CD8-positive, alpha-beta T cell (primary cell): ENCODE measurements at places on chromosomes 1 and 21.
A peak's percentile ranks its signal among the peaks of the same experiment; 100 is the strongest.

- no peak for DNase-seq
Observed at GRCh38 chr1:39592069-39592468, 15.5 kb upstream of the PABPC4 start.

DNA sequence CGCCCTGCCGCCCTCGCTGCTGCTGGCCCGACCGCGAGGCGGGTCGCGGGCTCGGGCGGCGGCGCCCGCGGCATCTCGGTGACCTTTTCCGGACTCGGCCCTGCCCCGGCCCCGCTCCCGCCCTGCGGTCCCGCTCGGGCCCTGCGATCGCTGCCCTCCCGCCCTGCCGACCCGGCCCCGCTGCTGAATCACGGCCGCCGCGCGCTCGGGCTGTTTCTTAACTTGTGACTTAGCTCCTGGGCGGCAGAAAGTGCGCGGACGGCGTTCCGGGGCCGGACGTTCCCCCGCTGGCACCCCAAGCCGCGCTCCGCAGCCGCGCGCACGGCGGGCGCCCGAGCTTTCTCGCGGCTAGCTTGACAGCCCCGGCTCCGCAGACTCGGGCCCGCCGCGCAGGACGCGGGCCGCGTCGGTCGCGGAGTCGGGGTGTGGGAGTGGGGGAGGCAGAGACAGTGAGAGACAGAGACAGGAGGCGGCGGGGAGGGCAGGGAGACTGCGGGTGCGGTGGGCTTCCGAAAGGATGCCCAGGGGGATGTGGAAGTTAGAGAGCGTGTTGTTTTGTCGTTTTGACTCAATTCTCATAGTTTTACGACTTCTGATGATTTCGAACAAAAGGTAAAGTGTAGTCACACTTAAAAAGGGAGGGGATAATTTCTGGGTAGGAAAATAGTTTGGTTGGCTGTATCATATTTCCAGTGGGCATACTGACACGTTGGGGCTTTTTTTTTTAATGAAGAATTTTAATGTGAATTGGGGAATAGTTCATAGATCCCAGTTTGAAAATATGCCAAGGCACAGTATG lies 49.8 kb downstream of the PRDM2 start:
- DNase-seq = peak; percentile 49

GRCh38 chr1:31815752-31816500 lies at the start of gene SPOCD1:
SPOCD1 (minus strand) TSS chr1:31816022; CDS start chr1:31815333, 689 bp downstream.
- DNase-seq = peak; percentile 68

GRCh38 chr1:22836850-22837249 lies 126.2 kb downstream of the EPHB2 start:
- no peak for DNase-seq

DNA sequence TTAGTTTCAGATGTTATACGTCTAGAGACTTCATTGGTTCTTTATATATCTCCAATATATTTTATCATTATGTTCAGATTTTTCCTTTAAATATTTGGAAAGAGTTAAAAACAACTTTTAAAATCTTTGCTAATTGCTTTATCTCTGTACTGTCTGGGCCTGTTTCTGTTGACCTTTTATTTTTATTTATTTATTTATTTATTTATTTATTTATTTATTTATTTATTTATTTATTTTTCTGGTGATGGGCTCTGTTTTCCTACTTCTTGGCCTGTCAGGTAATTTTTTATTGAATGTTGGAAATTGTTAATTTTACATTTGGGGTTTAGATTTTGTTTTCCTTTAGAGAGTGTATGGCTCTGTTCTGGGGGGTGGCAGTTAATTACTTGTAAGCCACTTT lies 279.7 kb upstream of the KAZN start:
- no peak for DNase-seq

DNA sequence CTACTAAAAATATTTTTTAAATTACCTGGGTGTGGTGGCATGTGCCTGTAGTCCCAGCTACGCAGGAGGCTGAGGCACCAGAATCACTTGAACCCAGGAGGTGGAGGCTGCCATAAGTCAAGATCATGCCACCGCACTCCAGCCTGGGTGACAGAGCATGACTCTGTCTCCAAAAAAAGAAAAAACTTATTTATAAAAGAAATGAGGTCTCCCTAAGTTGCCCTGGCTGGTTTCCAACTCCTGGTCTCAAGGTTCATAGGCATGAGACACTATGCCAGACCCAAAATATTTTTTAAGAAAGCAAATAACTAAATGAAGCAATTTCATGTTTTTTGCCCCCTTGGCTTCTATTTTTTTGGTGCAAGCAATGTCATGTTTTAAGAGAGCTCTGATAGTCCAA lies 32.9 kb downstream of the EIF4G3 start:
- DNase-seq = no peak

GRCh38 chr21:45465105-45465504 lies 60.1 kb downstream of the COL18A1 start:
- DNase-seq = no peak

DNA sequence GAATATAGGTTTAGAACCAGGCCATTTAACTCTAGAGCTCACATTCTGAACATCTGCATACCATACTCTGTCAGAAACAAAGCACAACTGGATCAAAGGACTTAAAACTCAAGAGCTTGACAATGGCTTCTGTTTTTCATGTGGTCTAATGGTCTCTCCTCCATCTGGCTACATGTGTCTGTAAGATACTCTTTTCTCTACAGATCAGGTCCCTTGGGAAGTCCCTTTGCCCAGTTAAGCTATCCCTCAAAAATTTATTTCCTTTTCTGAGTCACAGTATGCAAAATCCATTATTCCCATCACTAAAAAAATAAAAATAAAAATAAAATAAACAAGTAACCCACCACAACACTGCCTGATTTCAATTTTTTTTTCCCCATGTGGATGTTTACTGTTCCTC lies 357.0 kb upstream of the PRMT6 start:
- no peak for DNase-seq

GRCh38 chr1:231828182-231828920 lies 201.8 kb downstream of the DISC1 start:
- no peak for DNase-seq

GRCh38 chr1:180911640-180912191 lies 981 bp upstream of the KIAA1614 start:
- no peak for DNase-seq

DNA sequence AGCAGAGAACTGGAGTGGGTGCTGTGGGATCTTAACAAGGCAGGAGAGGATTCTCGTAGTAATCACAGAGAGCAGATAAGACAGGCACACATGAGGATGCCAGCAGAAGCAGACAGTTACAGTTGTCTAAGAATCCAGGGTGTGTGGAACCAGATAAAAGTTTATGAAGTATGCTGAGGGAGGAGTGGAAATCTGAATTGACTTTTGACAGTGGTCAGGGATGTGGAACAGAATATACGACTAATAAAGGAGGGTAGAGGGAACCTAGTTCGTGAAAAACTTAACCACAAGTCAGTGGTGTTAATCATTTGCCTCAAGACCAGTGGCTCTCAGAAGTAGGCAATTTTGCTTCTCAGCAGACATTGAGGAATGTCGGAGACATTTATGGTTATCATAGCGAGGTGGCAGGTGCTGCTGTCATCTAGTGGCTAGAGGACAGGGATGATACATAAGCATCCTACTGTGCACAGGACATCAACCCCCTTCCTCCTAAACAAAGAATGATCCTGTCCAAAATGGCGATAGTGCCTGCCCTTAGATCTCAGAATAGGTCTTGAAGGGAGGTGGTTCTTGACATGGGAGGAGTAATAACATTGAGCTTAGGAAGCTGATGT lies 3.0 kb downstream of the LRRC8D start:
- no peak for DNase-seq

DNA sequence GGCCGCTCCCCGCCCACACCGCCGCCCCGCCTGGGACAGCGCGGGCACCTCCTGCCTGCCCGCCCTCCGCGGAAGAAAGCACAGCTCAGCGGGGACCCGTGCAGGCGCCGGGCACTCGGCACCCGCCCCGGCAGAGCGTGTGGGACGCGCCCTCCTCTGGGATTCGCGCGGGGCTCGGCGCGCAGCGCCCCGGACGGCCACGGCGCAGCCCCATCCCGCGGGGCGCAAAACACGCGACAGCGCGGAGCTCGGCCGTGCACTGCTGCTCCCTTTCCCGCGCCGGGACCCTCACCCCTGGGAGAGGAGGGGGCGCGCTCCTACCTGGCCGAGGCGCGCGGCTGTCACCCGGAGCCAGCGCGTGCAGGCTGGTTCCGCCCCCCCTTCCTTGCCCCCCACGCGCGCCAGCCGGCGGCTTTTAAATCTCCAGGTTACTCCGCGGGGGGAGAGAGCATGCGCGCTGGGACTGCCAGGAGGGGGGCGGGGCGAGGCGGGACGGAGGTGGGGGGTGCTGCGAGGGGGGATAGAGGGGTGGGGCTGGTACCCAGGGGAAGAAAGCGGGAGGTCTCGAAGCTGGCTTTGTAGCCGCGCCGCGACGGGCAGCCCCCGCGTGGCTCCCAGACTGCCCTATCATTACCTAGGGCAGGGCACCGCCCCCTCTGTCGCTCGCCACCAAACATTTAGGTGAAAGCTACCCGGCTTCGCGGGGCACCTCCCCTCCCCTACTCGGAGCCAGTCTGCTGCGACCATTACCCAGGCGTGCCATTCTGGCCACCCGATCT lies at the start of gene SLC45A3:
Gene SLC45A3, minus strand, starts transcription at position 437 of the 779 bp plus-strand sequence. CDS start 15,853 bp downstream, outside the sequence.
- peak; percentile 56 for DNase-seq

DNA sequence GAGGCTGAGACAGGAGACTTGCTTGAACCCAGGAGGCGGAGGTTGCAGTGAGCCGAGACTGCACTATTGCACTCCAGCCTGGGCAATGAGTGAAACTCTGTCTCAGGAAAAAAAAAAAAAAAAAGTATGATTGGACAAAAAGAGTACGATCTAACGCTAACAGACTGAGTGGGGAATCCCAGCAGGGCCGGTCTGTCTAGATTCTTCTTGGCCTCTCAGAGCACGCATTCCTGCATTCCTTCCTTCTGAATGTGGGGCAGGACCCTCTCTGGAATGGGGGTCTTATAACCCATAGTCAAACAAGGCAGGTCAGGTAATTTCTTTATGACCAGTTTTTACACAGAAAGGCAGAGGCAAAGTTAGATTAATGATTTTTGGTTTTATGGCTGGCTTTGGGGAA lies 92.0 kb upstream of the PPM1J start:
- DNase-seq = no peak

DNA sequence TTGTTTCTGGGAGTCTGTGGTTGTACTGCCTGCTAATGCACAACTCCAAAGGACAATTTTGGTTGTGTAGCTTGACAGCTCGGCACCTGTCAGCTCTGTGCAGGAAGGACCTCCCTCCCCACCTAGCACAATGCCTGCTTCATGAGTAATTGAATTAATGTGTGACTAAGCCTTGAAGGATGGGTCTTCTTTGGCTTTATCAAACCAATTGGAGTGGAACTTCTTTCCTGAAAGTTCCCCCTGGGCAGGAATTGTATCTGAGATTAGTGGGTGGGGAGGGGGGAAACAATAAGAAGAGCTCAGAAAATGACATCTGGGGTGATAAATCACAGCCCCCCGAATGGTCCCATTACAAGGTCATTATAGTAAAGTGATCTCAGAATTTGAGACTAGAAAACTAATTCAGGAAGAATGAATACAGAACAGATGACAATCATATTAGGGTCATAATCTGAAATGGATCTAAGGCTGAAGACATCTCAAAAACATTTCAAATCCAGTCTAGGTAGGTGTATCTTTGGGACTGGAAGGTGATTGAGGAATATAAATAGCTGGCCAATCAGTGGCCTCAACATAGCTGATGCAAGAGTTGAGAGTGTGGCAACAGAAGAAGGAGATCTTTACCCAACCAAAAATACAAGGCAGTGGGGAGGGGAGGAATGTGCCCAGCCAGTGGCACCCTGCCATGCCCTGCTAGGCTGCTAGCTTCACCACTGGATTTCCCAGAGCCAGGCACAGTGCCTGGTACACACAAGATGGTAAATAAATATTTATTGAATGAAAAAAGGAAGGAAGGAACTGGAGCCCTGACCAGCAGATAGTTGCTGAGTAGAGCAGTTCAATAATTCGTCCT lies 10.1 kb upstream of the SESN2 start:
- DNase-seq = no peak

DNA sequence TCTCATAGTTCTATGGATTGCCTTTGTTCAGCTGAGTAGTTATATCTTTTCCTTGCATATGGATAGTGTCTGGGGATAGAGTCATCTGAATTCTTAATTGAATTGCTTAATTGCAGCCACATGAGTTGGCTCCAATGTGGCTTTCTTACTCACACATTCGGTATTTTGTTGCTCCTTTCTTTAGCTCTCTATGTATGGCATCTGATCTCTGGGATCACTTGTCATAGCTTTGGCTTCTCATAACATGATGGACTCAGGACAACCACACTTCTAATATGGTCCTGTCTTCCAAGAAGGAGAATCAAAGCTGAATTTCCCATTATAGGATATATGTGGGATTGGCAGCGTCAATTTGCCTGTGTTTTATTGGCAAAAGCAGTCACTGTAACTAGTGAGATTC lies 716.2 kb downstream of the NCAM2 start:
- DNase-seq = no peak

DNA sequence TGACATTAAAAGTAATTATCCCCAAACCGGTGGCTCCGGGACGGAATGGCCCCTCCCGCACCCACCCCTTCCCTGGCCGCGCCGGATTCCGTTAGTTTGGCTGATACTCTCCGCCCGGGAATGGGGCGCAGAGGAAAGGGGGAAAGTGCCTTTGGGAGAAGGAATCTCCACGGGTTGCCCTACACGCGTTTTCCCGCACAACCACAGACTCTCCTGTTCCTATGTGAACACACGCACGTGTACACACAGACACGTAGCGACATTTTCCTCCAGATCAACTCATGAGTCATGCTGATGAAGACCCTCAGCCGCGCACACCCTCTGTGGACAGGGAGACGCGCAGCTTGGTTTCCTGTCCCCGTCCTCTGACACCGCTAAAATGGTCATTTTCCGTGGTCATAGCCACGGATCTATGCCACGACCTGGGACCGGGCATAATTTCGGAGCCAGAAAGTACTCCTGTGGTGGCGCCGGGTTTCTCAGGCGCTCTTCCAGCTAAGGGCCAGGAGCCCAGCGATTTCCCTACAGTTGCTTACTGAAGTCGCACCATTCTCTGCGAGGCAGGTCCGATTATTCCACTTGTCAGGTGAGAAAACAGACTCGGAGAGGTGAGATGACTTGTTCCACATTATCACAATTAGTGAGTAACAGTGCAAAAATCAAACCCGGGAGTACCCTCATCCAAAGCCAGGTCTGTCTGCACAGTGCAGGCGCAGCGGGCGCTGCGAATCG lies 4.0 kb upstream of the DMRTA2 start:
- no peak for DNase-seq

DNA sequence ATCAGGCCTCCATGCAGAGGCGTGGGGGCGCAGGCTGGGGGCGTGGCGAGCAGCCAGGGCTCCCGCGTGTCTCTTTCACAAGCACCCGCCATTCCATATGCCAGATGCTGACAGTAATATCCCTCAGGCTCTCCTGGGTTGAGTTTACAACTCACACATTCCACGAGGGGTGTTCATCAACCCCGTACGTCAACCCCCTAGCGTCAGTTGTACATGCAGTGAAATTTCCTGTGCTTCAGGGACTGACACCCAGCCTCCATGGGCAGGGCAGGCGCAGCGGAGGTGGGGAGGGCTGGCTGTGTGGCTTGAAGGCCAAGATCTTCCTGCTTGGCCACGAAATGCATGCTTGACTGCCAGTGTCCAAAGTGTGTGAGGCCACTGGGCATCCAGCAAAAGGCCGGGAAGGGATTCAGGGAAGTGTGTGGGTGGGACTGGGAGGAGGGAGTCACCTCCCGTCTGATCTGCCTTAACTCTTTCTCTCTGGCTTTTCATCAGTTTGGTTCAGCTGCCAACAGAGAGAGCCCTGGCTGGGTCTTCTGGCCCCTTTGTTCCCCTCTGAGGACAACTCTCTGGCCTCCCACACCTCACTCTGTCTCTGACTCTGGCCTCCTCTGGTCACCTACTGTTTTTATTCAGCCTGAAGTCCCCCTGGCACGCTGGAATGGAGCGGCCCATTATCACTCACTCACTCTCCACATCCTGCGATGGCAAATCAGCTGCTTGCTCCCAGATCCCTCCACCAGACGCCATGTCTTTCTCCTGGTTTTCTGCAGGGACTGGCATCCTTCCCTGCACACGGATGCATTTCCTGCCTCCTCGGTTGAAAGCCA lies 33.8 kb downstream of the CLIC6 start:
- DNase-seq = no peak
